Immature natural killer cell (primary cell): ENCODE measurements at places on chromosomes 11 and 22. TPM values are rescaled to one million over a fixed set of nuclear protein-coding genes. Genes with fewer than 3 reads are reported as not detected.

DNA sequence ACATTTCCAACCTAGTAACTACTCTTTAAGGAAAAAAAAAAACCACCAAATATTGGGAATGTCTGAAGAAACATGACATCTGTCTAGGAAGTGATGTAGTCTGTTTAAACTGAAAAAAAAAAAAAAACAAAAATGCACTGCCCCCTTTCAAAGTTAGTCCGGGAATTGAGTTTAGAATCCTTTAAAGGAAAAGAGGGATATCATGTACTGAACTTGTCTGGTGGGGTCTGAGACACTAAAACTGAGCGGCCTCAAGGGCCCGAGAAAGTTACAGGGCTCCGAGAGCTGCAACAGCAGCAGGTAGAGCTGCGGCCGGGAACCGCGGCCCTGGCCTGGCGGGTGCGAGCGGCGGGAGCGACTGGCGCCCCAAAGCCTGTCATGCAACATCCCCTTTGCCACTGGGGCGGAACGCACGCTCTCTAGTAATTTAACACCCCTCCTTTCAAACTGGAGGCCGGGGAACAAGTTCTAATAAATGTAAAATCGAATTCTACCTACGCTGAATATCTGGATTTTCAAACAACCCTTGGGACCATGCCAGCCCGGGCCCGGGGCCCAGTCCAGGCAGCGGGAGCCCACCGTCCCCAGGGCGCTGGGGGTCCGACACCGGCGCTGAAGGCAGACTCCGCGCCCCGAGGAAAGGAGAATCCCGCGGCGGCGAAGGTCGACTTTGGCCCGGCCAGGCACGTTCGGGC is 736 bp downstream of the RDX start:
- peak; percentile 56 for DNase-seq

DNA sequence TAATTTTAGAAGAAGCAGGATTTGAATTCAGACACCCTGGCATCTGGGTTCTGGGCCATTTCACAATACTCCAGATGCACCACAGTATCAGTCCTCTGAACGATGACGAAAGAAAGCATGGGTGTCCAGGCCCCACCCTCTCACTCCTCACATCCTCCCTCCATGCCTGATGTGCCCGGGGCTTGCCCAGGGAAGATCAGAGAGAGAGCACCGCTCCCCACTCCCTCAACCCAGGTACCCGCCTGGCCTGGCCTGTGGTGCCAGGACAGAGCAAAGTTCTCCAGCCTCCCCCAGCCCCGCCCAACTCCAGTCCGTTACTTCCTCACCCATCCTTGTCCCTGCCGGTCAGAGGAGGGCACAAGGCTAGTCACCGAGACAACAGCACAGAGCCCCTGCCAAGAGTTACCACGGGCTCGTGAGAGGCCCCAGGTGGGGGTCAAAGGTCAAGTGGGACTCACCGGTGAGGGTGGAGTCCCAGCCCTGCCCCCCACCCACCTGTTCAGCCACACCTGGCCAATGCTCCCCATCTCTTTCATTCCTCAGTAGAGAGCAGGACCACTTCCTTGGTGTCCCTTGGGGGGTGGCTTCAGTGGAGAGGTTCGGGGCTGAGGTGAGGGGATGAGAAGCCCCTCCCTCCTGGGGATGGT is 8.1 kb downstream of the BCL9L start:
- DNase-seq = peak; percentile 55

DNA sequence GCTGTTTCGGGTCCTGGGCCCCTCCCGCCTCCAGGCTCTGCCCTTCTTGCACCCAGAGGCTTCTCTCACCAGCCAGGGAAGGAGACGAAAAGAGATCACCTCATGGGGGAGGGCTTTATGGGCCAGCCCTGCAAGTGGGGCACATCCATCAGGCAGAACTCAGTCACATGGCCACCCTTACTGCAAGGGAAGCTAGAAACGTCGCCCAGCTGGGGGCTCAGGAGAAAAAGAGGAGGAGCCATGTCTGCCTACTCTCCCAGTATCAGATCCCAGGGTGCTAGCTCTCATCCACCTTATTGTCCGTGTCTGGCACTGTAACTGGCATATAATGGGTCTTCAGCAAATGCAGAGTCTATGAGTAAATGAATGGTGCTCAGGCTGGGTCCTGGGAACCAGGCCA is 24.2 kb downstream of the MFNG start:
- DNase-seq = no peak

DNA sequence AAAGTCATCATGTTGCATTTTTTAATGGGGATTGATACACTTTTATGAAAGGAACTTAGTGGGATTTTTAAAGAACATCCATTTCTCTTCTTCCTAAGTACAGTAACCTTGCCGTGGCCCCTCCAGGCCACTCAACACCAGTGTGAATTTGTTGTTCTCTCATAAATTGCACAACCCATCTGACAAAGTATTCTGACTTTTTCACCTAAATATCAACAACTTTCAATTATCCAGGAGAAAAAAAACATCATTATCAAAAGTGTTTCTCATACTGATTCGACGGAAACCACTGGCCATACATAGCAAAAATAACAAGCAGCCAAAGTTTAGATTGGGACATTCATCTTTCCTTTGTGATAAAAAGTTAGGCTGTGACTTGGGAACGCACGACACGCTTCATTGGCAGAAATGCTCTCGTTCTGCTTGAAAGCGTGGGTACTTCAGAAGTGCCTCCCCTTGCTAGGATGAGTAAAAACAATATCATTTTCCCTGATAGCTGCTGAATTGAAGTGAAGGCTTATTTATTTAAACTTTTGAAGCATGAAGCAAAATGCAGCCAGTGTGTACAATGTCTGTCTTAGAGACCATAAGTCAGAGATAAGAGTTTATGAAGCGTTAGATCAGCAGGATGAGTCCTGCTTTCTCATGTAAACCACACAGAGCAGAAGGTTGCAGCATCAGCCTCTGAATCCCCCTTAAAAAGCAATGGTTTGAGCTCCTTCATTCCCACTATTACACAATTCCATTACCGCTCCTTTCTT is 20.6 kb upstream of the EIF3M start:
- DNase-seq = no peak

DNA sequence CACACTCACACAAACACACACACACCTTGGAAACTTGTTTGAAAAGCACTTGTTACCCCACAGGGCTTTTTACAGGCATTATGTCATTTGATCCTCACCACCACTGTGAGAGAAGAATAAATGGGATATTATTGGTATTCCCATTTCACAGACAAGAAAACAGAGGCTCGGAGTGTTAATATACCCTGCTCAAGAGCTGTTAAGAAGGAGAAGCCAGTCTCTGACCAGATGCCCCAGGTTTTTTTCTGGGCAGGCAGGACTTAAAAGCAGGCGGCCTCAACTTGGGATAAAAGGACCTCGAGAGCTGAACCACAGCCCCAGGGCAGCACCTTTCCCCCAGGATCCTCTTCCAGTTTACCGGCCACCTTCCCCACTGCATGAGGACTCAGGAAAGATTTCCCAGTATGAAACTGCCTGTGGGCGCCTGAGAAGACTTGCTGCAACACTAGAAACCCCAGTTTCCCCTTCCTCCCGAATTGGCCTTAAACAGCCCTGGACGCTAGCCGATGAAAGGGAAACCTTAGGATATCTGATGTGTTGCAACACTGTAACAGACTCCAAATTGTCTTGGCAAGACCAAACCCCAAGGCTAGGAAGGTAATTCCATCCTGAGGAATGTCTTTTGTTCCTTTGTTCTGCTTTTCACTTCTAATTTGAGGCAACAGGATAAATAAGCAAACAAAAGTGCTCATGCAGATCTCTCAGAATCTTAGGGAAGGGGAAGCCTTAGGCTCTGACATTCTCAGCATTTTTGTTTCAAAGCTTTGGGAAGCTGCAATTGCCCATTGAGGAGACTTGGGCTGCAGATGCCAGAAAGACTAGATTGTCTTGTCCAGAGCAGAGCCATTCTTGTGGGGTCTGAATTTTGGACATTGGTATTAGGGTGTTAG is 173.5 kb downstream of the TRIM29 start:
- DNase-seq = no peak

Gene CRYBA4
- polyA plus RNA-seq = not detected

Gene GALNT18
- polyA plus RNA-seq = 0.93 TPM

Gene KCNA4
- polyA plus RNA-seq = not detected

GRCh38 chr22:29457730-29458129 is 19.3 kb downstream of the RFPL1 start:
- no peak for DNase-seq

Gene PRODH
- polyA plus RNA-seq = not detected
